ENCODE measurements at places on chromosomes 16 and 17.

DNA sequence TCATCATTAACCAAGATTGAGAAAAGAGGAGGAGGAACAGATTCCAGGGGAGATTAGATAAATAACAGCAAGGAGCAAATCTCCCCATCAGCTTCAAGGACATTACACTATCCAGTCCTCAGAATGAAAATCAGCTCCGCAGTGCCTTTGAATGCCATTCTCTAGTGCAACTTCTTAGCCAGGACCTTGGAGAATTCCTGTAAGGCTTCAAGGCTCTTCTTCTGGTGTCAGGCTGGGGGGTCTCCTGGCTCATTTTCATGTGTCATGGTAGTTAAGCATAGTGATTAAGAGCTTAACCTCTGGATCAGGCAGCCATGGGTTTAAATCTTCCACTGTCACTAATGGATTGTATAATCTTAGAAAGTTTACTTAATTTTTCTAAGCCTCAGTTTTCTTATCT lies 137.3 kb upstream of the CCL2 start:
- no peak for DNase-seq

DNA sequence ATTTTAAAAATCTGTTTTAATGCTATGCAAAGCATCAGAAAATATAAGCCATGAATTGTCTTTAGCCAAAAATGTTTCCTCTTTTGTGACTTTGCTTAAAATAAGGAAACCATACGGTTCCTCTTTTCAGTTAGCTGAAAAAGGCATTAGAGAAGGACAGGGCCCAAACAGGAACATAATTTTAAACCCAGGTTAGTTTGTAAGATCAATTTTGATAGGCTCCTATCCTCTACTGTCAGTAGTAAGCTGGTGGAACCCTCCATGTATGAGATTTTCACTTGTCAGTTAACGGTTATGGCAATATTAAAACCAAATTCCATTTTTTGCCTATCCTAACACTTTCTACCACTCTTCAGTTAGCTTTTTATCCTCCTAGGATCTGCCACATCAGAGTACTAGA lies 4.3 kb downstream of the EVI2B start:
- DNase-seq, result no peak

DNA sequence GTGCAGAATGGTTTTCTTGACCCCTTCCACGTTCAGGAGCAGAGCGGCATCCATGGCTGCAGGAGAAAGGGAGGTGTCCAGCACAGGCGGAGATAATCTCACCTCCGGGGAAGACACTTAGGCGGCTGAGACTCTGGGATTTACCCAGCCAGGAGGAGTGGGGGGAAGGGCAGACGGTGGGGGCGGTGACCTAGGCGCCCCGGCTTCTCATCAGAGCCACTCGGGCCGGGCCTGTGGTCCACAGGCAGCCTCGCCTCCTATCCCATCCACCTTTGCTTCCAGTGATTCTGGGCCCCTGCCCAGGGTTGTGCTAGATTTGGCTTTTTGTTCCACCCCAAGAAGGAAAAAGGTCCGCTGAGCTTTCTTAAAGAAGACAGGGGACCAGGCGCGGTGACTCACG lies at the start of gene AIPL1:
AIPL1 (minus strand) TSS at position 71 of the 400 bp plus-strand sequence; CDS start at position 54, 17 bp downstream.
- DNase-seq, result no peak

DNA sequence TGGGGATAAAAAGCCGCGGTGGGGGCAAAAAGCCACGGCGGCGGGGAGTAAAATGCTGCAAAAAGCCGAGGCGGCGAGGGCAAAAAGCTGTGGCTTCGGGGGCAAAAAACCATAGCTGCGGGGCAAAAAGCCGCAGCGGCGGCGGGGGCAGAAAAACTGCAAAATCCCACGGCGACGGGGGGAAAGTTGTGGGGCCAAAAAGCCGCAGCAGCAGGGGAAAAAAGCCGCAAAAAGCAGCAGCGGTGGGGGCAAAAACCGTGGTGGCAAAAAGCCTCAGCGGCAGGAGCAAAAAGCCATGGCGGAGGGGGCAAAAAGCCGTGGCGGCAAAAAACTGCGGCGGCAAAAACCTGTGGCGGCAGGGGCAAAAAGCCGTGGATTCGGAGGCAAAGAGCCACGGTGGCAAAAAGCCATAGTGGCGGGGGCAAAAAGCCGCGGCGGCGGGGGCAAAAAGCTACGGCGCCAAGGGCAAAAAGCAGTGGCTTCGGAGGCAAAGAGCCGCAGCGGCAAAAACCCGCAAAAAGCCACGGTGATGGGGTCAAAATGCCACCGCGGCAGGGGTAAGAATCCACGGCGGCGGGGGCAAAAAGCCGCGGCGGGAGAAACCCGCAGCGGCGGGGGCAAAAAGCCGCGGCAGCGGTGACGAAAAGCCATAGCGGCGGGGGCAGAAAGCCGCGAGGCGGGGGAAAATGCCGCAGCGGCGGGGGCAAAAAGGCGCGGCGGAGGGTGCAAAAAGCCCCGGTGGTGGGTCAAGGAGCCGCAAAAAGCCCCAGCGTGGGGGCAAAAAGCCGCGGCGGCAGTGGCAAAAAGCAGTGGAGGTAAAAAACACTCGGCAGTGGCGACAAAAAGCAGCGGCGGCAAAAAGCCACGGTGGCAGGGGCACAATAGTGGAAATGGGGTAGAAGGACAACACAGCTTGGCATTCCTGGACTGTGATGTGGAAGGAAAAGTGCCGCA lies 192.8 kb downstream of the SHCBP1 start:
- DNase-seq, result no peak

- DNase-seq, result no peak
Observed at GRCh38 chr16:77843405-77843804, 55.0 kb downstream of the VAT1L start.

GRCh38 chr17:81254955-81255717 lies 16.0 kb downstream of the NDUFAF8 start:
- peak; percentile 88 for DNase-seq

DNA sequence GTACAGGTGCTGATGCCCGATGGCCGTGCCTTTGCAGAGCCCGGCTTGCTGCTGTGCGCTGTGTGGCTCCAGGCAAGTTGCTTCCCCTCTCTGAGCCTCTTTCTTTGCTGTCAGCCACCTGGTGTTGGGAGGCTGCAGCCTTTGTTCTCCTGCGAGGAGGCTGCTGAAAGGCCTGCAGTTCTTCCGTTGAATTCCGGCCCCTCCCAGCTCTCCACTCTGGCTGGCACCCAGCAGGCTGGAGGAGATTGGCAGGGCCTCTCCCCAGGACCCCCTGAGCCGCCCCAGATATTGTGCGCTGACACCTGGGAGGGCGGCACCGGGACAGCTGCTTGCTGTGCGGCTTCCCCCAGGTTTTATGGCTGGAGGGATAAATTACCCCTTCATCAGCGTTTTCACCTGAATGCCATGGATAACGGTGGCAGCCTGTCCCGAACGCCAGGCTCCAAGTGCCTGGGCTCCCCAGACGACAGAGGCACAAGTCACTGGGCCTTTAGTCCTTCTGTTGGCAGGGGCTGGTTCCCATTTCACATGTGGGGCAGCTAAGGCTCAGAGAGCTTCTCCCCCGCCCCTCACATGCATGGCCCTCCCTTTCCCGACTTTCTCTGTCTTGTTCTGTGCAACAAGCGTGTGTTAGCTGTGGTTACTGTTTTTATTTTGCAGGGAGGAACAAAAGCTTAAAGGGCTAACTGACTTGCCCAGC lies 35.1 kb upstream of the GSE1 start:
- no peak for DNase-seq

All from ELR (cell line).